LHCN-M2 (cell line): ENCODE measurements at places on chromosomes 7 and 10. TPM values are rescaled to one million over a fixed set of nuclear protein-coding genes. Genes with fewer than 3 reads are reported as not detected.

DNA sequence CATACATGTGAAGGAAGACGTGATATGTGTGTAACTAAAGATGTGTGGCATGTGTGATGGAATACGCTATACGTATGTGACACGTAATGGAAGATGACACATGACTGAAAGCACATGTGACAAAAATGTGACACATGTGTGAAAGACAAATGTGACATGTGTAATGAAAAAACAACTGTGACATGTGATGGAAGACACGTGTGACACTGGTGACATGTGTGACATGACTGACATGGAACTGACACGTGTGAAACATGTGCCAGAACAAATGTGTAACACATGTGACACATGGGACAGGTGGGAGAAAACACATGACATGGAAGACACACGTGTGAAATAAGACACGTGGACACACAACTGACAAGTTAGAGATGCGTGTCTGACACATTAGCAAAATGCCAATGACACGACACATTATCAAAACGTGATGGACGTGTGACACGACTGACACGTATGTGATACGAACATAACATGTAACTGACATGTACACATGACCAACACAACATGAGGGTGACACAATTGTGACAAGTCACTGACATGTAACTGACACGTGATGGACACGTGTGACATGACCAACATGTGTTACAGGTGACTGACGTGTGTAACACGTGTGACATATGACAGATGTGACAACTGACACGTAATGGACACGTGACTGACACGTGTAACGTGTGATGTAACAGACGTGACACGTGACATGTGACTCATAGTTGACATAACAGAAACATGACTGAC is 24.4 kb downstream of the CRPPA start:
- DNase-seq = no peak

DNA sequence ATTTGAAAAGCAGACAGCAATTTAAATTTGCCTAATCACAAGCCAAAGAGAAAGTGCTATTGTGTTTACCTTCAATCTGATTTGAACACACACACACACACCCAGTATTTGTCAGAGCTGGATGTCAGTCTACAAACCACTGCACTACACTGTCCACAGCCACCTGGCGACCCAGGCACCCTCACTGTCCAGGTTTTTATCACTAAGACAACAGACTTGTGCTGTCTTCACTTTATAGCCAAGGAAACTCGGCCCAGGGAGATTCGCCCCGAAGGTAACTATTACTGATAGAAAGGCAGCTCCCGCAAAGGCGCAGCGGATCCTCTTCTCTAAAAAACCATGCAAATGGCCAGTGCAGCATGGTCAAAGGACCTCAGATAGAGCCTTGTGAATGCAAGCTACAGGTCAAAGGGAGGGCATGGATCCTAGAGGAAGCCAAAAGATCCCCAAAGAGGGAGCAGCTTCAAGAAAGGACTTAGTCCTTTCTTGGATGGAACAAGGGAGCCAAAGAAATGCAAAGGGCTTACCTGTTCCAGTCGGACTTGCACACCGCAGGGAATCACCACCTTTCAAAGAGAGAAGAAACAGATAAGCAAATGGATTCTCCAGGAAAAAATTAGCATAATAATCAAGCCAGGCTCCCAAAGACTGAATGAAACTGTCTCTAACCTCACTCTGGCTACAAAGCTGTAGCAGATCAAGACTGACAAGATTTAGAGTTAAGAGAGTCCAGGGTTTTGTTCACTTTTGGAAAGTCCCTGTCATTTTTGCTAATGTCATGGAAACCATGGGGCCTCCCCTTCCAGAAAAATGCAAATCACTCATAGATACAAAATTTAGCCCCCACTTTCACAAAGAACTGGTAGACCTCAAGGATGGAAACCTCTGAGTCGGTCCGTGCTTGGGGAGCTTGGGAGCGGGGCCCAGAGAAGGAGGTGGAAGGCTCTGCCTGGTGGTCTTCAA is 101.1 kb downstream of the TNS3 start:
- DNase-seq = no peak

Gene TMEM225B
- total RNA-seq = not detected in 2 replicates

Gene DYDC2
- not detected in 2 replicates for total RNA-seq

GRCh38 chr7:31302356-31302755 is 38.2 kb downstream of the NEUROD6 start:
- DNase-seq = no peak

Gene SPAM1
- total RNA-seq = not detected in 2 replicates

Gene BICC1
- total RNA-seq = 17.3 and 20.7 TPM in 2 replicates

DNA sequence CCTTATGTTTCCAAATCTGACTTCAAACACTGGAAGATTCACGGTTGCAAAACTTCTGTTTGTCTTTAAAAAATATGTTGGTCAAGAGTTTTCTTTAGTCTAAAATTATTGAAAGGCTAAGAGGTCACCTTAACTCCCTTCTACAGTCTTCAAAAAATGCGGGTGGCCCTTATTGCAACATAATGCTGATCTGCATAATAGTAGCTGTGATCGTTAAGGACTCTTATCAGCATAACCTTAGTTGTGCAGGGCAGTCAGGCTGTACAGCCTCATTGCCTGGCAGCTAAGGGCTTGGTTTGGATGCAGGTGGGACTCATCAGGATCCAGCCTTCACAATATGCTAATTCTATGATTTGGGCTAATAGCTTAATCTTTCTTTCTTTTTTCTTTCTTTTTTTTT is 15.0 kb downstream of the KIAA1217 start:
- no peak for DNase-seq

DNA sequence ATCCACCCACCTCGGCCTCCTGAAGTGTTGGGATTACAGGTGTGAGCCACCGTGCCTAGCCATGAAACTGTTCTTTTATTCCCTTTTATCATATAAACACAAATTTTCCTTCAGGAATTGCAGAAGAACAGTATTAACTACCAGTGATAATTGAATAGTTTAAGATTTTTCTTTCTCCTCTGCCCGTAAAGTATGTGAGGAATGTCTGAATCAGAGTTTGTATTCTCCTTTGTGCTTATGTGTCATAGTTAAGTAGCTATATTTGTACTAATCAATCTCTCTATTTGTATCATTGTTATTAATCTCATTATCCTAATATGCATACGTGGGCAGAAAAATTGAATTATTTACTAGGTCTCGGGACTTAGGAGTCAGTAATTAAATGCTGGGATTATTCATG is 83.6 kb downstream of the ZNF277 start:
- DNase-seq = peak; percentile 36

Gene ACTL6B
- total RNA-seq = not detected in 2 replicates

DNA sequence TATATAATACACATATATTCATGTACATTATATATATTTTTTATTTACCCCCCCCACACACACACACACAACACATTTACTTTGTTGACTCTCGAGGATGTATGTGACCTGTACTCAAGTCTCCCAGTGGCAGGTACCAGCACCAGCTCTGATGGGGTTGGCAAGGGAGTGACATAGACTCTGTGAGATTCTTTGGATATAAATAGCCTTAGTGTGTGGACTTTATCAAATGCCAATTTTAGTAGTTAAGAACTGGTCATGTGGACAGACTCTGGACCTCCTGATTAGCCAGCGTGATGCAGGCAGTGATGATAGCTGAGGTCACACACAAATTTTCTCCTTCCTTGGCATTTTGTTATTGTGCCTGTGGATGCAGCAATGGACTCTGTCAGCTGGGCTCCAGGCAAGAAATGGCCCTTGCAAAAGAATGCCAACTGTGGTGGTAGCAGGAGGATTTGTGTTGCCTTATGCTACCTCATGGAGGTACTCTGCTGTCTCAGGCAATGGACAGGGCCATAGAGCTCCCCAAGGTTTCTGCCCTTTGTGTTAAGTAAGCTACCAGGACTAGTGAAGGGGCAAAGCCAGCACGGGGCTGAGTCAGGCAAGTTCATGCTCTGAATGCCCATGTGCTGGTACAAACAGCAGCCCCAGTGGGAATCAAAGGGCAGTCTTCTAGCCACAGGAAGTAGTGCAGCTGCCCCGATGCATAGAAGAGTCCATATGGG is 224.6 kb upstream of the ZWINT start:
- no peak for DNase-seq

- DNase-seq = no peak
Measured at GRCh38 chr7:50814166-50814565, 31.5 kb upstream of the GRB10 start.

DNA sequence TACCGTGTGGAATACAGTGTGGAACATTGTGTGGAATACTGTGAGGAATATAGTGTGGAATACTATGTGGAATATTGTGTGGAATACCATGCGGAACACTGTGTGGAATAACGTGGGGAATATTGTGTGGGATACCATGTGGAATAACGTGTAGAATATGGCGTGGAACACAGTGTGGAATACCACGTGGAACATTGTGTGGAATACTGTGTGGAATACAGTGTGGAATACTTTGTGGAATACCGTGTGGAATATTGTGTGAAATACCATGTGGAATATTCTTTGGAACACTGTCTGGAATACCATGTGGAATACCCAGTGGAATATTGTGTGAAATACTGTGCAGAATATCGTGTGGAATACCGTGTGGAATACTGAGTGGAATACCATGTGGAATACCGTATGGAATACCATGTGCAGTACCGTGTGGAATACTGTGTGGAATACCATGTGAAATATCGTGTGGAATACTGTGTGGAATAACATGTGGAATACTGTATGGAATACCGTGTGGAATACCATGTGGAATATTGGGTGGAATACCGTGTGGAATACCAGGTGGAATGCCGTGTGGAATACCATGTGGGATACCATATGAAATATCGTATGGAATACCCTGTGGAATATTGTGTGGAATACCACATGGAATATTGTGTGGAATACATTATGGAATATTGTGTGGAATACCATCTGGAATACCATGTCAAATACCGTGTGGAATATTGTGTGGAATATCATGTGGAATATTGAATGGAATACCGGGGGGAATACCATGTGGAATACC is 133.1 kb upstream of the CHST15 start:
- DNase-seq = no peak

Gene FKBP6
- not detected in 2 replicates for total RNA-seq

Gene ZNF425
- 4.4 and 6.3 TPM in 2 replicates for total RNA-seq

DNA sequence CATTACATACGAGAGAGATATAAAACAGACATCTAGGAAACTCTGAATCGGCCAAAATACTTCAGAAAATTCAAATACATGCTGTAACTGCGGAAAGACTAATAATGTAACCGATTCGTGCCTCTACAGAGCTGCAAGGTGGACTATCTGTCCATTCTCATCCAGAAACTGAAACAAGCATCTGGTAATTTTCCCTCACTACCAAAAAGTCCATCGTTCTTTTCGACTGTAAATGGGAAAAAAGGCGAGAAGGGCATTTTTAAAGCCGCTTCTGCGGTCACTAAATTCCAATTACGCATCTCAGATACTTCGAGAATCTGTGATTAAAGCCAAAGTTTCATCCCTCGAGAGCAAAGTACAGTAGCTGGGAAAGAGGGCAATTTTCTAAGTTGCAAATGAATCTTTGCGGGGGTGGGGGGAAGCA is 1.3 kb downstream of the OGA start:
- no peak for DNase-seq

- DNase-seq = no peak
Measured at GRCh38 chr10:2392145-2392812, 655.0 kb upstream of the ADARB2 start.

DNA sequence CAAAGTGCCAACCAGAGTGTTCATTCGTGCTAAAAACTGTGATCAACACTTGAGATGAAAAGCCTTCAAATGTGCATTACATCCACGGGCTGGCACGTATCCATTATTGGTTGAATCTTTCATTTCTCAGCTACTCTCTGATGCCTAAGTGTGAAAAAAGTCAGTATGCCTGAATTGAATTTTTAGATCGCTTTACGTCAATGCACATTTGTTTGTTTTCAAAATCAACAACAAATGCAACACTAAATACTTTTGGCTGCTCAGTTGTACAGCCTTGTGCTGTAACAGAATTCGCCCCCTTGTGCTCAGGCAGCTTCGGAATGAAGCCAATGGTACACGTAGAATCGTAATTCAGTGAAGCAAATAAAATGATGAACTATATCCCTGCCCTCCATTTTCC is 446.5 kb upstream of the NRP1 start:
- DNase-seq = no peak

- DNase-seq = peak; percentile 14
Measured at GRCh38 chr7:36131026-36131425, 22.0 kb upstream of the EEPD1 start.

DNA sequence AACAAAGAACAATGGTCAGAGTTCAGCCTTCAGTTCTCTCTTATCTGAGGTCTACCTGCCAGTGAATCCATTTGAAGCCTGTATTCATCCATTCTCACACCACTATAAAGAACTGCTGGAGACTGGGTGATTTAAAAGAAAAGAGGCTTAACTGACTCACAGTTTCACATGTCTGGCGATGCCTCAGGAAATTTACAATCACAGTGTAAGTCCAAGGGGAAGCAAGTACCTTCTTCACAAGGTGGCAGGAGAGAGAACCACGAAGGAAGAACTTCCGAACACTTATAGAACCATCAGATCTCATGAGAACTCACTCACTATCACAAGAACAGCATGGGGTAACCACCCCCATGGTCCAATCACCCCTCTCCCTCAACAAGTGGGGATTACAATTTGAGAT is 33.0 kb upstream of the SLC25A13 start:
- DNase-seq = no peak

DNA sequence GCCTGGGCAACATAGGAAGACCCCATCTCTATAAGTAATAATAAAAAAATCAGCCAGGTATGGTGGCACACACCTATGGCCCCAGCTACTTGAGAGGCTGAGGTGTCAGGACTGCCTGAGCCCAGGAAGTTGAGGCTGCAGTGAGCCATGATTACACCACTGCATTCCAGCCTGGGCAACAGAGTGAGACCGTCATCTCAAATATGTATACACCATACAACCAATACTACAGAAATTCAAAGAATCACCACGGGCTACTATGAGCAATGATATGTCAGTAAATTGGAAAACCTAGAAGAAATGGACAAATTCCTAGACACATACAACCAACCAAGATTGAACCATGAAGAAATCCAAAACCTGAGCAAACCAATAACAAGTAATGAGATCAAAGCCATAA is 60.3 kb upstream of the ZC3HAV1 start:
- no peak for DNase-seq

Gene CABCOCO1
- 0.40 TPM in 1 of 2 replicates, not detected in the other for total RNA-seq

Gene PLXNA4
- not detected in 2 replicates for total RNA-seq

DNA sequence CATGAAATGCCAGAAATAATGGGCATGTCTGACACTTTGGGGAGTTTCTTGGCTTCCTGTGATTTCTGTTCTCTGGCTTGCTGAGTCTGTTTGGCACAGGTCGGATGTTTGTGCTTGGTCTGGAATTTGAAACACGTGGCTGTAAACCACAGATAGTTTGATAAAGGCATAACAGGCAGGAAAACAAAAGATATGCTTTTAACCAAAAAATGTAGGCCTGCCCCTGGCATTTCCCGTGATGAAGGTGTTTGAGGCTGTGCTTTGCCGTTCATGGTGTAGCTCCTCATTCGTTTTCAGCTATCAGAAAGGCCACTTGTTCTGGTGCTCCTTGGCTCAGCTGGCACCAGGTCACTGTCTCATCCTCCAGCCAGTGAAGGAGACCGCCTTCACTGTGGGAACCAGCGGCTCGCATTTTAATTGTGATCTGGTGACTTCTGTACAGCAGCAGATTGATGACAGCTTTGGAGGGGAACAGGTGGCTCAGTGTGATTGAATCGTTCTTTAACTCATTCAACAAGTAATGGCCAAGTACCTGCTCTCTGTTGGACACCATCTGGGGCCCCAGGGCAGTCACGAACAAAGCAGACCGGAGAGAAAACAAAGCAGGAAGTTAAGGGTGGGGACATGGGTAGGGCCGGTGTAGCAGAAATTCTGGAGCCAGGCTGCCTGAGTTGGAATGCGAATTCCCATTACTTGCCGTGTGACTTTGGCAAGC is 111.5 kb downstream of the CCNY start:
- peak; percentile 66 for DNase-seq

- peak; percentile 71 for DNase-seq
Measured at GRCh38 chr10:34710391-34710751, 104.7 kb downstream of the PARD3 start.
